ENCODE measurements at places on chromosomes 4 and X.

DNA sequence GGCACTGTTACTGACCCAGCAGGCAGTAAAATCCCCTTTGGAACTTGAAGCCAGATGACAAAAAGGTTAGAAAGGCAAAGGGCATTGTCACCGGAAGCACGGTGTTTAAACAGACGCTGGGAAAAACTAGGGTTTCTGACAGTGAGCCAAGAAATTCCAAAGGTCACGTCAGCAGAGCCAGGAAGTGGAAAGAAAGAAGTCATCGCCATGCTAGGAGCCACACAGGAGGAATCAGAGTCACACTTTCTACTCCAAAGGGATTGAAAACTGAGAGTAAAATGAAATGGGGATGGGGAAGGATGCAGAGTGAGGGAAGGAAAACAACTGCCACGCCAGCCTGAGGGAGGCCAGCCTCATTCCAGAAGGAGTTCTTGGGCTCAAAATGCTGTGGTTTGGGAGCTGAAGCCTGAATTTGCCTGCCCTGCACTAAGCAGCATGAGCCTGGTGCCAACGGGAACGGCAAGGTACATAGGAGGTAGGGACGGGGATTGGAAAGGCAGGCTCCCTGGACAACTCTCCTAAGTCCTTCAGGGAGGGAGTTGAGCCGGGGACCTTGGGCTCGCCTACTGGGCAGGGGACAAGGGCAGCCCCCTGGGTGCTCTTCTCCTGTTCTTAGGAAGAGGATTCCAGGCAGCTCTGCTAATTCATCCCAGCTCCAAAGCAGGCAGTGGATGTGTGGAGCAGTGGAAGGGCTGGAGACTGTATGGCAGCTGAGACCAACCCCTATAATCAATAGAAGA, 66.8 kb downstream of the SOWAHB start:
- DNase-seq, result no peak

GRCh38 chrX:29487714-29488113, 727.6 kb upstream of the MAGEB2 start:
- DNase-seq, result no peak

DNA sequence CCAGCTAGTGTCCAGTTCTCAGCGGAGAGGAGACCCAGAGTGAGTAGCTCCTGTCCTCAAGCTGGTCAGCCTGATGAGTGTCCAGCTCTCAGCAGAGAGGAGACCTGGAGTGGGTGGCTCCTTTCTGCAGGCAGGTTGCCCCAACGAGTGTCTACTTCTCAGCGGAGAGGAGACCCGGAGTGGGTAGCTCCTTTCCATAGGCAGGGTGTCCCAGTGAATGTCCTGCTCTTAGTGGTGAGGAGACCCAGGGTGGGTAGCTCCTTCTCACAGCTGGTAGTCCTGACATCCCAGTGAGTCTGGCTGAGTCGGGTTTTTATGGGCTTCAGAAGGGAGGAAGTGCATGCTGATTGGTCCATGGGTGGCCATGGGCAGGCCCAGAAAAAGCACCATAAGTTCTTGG, 55.7 kb upstream of the NUDT6 start:
- no peak for DNase-seq

- no peak for DNase-seq
Measured at GRCh38 chrX:130895299-130895698, 7.7 kb downstream of the ENOX2 start.

DNA sequence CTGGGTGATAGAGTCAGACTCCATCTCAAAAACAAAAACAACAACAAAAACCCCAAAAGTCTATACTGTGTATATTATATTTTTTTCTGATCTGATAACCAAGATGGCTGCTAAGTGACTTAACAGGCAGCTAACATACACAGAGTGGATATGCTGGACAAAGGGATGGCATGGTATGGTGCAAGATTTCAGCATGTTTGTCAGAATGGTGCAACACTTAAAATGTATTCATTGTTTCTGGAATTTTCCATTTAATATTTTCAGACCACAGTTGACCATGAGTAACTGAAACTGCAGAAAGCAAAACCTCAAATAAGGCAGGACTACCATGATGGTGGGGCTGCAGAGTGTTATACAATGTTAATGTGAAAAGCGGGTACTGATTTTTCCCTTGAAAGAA, 6.1 kb upstream of the BOD1L1 start:
- no peak for DNase-seq

- no peak for DNase-seq
Measured at GRCh38 chr4:166324321-166324720, 451.3 kb downstream of the TLL1 start.

Data from DMS 273 treated with DMSO at 0.1 percent for 48 hours (cell line).